ENCODE measurements at places on chromosomes 7 and 10.

GRCh38 chr7:44231088-44231487 lies 30.3 kb downstream of the YKT6 start:
- no peak for DNase-seq

DNA sequence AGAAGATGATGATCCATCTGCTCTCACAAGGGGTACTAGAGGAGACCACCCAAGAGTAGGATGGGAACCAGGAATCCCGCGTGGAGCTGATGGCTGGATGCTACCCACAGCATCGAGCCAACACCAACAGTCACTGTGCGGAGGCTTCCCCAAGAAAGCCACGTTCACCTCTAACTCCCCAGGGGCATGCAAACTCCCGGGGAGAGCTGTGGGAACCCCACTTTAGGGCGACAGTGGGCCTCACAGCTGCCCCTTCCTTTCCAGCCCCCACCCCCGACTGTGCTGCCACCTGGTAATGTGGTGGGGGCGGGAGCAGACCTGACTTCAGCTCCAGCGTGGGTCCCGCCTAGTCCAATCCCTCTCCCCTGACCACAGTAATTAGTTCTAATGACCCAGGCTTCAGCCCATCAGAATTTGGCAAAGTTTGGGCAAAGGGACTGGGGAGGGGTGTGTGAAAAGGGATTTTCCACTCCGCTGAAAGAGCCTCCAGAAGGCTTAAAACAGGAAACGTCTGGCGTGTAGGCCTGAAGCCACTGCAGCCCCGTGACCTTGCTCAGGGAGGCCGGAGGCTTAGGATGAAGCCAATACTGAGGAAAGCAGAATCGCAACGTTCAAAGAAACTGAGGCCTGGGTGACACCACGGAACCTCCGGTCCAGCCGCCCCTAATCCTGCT lies 20.3 kb downstream of the ASB13 start:
- DNase-seq = no peak

DNA sequence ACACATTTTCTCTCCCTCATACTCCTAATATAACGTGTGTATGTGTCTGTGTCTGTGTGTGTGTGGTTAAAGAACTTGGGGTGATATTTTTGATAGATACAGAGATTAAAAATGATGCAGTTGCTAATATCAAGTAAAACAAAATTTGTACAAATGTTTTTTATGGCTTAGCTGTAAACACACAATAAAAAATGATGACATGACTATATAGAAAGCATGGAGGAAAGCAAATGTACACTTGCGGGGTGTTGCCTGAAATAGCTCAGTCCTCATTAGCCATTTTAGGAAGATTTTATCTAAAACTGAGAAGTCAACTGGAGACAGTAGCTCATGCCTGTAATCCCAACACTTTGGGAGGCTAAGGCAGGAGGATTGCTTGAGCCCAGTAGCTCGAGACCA lies 5.6 kb upstream of the TASOR2 start:
- DNase-seq = no peak

GRCh38 chr7:116584721-116585120 lies 59.9 kb downstream of the CAV1 start:
- DNase-seq = no peak

DNA sequence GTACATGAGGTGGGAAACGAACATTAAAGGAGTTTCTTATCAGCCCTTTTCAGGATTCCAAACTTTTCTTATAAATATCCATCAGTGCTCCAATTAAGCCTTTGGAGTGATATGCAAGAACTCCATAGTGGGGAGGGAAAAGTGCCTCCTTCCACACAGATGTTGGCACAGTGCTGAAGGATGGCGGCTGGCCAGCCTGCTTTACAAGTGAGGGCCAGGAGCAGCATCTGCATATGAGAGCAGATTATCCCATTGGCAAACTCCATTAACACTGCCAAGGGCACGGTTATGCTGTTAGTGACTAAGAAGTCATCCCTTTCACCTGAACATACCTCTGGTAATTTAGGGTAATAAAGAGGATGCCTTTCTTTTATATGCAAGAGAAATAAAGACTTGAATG lies 543.1 kb downstream of the CNTNAP2 start:
- no peak for DNase-seq

- no peak for DNase-seq
Observed at GRCh38 chr10:3400348-3400747, 227.8 kb upstream of the PITRM1 start.

DNA sequence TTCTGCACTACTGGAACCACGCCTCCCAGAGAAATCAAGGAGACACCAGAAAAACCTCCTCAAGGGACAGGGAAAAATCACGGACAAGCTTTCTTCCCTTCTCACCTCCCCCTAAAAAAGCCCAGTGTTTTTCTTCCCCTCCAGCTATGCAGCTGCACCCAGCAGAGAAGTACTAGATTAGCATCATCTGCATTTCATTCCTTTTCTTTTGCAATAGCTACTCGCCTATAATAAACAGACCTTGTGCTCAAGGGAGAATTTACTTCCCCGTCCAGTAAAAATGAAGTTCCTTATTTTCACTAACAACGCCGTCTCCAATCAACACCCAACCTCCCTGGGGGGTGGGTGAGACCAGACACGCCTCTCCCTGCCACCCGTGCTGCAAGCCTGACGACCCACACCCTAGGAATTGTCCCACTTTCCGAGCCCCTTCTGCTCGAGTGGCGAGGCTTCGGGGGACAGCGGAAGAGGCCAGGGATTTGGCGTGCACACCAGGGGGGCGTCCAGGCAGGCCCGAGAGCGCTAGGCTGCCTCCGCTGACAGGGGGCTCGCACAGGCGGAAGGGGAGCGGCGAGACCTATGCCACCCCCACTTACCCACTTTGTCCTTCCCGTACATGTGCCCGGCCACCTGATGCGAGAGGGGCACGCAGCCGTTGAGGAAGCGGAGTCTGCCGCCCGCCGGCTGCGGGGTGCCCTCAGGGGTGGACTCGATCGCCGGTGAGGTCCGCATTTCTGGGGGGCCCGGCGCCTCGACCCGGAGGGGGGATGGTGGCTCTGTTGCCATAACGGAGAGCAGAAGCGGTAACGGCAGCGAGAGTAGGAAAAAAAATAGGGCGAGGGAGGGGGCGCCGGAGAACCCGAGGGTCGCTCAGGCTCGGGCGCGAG lies 625 bp downstream of the IPMK start:
- peak; percentile 17 for DNase-seq

GRCh38 chr7:22123139-22123538 lies 177.4 kb upstream of the CDCA7L start:
- DNase-seq = no peak

GRCh38 chr7:66867198-66867790 lies 53.7 kb upstream of the TMEM248 start:
- no peak for DNase-seq

GRCh38 chr10:61135276-61135721 lies 191.3 kb upstream of the RHOBTB1 start:
- DNase-seq = no peak

GRCh38 chr7:138546064-138546619 lies 86.1 kb downstream of the TRIM24 start:
- DNase-seq = no peak

DNA sequence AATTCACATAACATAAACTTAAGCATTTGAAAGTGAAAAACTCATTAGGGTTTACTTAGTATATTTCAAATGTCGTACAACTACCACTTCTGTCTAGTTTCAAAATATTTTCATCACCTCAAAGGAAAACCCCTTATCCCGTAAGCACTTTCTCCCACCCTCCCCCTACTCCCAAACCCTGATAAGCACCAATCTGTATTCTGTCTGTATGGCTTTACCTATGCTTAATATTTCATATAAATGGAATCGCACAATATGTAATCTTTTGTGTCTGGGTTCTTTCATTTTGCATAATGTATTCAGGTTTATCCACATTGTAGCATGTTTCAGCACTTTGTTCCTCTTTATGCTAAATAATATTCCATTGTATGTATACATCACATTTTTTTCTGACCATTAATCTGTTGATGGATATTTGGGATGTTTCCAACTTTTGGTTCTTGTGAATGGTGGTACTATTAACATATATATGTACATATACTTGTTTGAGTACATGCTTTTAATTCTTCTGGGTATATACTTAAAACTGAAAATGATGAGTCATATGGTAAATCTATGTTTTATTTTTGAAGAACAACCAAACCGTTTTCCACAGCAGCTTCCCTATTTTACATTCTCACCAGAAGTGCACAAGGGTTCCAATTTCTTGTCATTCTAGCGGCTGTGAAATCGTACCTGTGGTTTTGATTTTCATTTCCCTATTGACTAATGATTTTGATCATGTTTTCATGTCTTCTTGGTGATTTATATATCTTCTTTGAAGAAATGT lies 6.2 kb upstream of the STARD3NL start:
- no peak for DNase-seq

- DNase-seq = peak; percentile 89
Observed at GRCh38 chr7:1169409-1170368, 9.7 kb upstream of the ZFAND2A start.

DNA sequence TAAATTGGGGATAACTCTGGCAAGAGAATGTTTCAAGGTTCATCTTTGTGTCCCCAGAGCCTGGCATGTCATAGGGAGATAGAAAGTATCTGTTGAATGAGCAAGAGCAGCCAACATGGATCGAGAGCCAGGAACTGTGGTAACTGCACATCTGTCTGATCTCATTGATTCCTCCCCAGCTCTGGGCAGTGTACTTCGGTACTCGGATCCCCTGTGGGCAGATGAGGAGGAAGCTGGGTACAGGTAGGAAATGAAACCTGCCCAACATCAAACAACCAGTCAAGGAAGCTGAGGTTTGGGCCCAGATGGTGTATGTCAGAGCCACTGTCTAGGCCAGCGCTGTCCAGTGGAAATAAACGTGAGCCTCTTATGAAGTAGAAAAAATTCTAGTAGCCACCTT lies 76.4 kb downstream of the GRK5 start:
- DNase-seq = no peak

GRCh38 chr10:78118591-78118990 lies 84.9 kb downstream of the RPS24 start:
- no peak for DNase-seq

- DNase-seq = no peak
Observed at GRCh38 chr7:74175340-74175739, 1.2 kb downstream of the EIF4H start.

DNA sequence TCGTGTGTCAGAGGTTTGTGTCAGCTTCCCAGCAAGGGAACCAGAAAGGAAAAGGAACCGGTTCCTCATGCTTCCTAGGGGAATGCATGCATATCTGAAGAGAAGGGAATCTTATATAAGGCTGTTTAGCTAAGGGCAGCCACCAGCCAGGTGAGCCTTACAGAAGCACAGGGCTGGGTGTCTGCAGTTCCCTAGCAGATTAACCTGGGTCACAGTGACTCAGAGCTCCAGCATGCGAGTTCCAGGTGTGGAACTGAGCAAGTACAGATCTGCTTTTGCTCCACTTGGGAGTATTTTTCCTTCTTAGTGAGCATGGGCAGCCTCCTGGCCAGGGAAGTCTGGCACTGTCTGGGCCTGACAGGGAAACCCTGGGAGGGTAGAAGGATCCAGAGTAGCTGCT lies 957 bp upstream of the ANKRD2 start:
- DNase-seq = no peak

GRCh38 chr10:110597476-110597875 lies 30.0 kb downstream of the SMC3 start:
- no peak for DNase-seq

DNA sequence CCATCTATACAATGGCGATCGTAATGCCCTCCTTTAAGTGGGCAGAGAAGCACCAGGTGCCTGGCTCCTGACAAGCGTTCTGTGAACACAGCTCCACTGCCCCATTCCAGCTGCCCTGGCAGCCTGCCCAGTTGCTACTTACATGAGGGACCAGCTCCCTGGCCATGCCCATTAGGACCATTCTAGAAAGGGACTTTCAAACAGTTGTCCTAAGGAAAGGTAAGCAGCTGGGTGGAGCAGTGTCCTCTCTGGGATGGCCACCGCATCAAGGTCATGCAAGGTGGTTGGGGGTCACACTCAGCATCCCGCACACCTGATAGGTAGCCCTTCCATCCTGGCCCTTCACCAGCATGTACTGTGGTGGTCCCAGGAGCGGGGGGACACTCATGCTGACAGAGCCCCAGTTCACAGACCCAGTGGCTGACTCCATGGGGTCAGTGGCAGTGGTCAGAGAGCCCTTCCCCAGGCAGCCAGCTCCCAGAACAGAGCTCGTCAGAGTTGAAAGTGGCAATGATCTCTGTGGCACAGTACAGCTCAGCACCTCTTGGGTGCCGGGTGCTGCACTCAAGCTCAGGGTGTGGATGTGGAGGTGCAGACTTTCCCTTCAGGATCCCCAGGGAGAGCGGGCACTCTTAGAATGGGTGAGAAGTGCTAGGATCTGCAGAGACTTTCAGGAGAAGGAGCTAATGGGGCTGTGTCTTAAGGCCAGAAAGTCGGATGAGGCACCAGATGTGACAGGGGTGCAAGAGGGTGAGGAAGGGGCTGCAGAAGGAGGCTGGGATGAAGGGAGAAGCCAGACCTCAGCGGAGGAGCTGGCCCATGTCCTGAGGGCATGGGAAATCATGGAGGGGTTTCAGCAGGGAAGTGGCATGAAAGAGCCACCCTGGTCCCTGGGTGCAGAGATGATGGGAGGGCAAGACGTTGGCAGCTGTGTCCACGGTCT lies 10.9 kb downstream of the MMRN2 start:
- DNase-seq = no peak

DNA sequence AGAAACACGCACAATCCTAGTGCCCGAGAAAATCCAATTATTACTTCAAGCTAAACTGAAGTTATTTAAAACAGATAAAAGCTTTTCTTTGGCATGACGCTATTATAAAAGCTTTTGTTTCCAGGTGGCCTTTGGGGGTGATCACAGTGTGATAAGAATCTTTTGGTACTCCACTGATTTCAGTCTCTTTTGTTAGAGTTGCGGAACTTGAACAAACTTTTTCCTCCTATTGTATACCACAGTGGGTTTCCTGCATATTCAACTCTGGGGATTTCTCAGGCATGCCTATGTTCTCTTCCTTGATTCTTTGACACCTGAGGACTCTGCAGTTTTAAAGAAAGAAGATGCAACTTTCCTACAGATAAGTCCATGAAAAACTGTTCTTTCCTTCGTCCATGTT lies 99.7 kb upstream of the PITRM1 start:
- DNase-seq = no peak

- DNase-seq = no peak
Observed at GRCh38 chr7:116554911-116555310, 30.1 kb downstream of the CAV1 start.

DNA sequence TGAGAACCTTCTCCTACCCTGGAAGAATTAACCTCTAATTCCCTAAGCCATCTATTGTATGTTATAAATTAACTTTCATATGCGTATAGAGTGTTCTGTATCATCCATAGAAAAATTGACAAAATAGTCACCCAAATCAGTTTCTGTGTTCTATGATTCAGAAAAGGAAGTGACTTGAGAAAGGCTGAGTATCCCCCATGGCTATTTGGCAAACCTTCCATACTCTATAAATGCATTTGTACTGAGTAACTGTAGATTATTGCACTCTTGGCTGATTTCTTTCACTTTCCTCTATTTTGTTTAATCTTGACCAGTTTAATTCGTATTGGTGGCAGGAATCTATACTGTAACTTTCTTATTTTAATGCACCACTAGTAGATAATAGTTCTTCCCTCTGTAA lies 182.2 kb downstream of the HTR7 start:
- DNase-seq = no peak

GRCh38 chr7:149624006-149624405 lies 126.4 kb upstream of the ZNF746 start:
- no peak for DNase-seq

Data from activated CD8-positive, alpha-beta memory T cell treated with anti-CD3 and anti-CD28 coated beads for 1 hour (primary cell).